Cerebellum (tissue), 4 donors: ENCODE measurements at places on chromosomes 4 and X. TPM values are rescaled to one million over a fixed set of nuclear protein-coding genes. Genes with fewer than 3 reads are reported as not detected.

The ELF4 gene
- 0.54 TPM for total RNA-seq

The ITIH6 gene
- total RNA-seq, result not detected

The AREG gene
- not detected for total RNA-seq

- DNase-seq, result no peak
Measured at GRCh38 chr4:175459571-175459970, 352.5 kb downstream of the GPM6A start.

DNA sequence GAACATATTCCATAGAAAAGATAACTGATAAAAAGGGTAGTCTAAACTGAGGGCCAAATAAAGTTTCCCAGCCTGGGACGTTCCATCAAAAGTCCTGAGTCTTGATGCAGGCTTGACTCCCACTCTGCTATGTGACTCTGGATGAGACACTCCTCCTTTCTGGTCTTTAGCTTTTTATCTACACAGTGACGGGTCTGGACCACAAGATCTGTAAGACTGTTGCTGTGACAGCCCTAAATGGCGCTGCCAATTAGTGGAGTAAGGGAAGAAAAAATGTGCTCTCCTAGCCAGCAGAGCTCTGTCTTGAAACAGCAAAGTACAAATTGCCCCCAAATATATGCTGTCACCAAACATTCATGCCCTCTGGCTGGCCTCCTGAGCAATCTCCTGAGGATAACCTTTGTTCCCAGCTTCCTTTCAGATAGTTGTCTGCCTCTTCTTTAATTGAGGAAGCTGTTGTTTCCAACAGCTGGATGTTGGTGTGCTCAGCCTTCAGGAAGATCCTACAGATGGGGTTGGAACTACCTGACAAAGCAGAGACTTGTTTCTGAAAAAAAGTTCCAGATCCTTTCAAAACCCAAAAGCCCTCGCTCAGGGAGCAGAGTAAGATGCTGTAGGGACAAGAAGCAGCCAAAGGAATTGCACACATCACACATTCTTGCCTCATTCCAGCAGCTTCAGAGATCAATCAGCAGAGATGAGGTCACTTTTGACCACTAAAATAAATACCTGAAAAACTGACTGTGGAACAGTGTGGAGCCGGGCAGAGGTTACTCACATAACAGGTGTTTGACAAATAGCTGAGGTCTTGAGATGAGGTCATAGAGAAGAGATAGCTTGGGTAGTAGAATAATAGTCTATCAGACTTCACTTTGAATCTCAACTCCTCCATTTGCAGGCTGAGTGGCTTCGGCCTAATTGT is 383.4 kb upstream of the FGF13 start:
- DNase-seq, result no peak

The FRAS1 gene
- total RNA-seq, result 28.4 TPM

- no peak for DNase-seq
Measured at GRCh38 chrX:150525061-150525919, 43.1 kb upstream of the MTM1 start.

GRCh38 chrX:17038277-17038676 is 91.8 kb downstream of the REPS2 start:
- no peak for DNase-seq

- DNase-seq, result no peak
Measured at GRCh38 chr4:74364652-74365491, at the start of gene EREG. TSS of gene EREG (plus strand) at chr4:74365145. CDS start at chr4:74365309, 164 bp downstream.

DNA sequence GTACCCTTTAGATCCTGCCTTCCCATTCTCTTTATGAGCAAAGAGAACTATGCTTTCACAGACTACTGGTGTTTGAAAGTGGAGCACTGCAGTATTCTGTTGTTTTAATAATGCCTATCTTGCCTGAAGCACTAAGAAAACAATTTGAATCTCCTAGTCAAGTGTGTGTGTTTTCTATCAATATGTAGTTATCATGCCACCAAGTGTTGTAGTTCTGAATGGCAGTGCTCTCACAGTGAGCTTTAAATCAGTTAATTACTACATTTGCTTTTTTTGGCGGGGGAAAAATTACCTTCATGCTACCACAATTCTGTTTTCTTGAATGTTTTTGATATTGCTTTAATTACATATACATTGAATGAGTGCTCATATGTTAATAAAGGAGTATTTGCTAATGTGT is 143.6 kb upstream of the FAM47A start:
- no peak for DNase-seq

The GPR143 gene
- total RNA-seq, result 2.2 TPM

DNA sequence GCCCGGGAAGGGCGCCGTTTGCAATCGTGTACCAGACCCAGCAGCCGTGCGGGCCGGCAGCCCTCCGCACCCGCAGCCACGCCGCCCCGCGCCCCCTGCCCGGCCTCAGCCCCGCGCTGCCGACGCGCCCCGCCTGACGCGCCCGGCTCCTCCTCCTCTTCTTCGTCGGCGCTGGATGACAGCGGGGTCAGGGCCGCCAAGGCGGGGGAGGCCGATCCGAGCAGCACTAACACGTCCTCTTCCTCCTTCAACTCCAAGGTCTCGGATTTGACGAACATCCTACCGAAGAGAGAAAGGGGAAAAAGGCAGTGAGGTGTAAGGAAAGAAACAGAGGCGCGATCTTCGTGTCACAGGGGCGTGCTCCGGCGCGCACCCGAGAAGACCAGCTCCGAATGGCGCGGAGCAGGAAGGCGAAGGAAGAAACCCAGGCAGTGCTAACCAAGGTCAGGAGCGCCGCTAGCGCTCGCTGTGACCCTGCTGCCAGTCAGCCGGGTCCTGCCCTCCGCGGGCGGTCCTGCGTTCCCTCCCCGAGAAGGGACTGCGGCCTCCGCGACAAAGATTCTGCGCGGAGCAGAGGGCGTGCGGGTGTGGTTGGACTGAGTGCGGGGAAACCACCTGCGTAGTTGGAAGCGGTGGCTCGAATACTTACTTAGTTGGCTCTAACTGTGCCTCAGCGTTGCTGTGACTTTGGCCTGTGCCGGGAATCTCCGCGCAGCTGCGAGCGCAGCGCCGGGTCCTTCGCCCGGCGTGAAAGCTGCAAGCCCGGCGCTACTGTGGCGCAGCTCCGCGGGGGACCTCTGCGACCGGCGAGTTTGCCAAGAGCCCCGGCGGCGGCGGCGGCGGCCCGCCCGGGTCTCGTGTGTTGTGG is 548 bp downstream of the NEUROG2 start:
- no peak for DNase-seq

- no peak for DNase-seq
Measured at GRCh38 chrX:100939333-100939732, 10.6 kb upstream of the XKRX start.

- DNase-seq, result peak; percentile 14
Measured at GRCh38 chr4:73127839-73128453, 58.4 kb upstream of the COX18 start.
